Activated CD8-positive, alpha-beta memory T cell treated with anti-CD3 and anti-CD28 coated beads, Interleukin-2, amount 10 ng/mL, durations not matched to agents 7 days and 5 days (primary cell): ENCODE measurements at places on chromosomes 3 and 15. TPM values are rescaled to one million over a fixed set of nuclear protein-coding genes. Genes with fewer than 3 reads are reported as not detected.

CCR4 gene
- 42.1 TPM for total RNA-seq

EPM2AIP1 gene
- 36.3 TPM for total RNA-seq

FBXW12 gene
- not detected for total RNA-seq

ACVR2B gene
- 6.4 TPM for total RNA-seq

DNA sequence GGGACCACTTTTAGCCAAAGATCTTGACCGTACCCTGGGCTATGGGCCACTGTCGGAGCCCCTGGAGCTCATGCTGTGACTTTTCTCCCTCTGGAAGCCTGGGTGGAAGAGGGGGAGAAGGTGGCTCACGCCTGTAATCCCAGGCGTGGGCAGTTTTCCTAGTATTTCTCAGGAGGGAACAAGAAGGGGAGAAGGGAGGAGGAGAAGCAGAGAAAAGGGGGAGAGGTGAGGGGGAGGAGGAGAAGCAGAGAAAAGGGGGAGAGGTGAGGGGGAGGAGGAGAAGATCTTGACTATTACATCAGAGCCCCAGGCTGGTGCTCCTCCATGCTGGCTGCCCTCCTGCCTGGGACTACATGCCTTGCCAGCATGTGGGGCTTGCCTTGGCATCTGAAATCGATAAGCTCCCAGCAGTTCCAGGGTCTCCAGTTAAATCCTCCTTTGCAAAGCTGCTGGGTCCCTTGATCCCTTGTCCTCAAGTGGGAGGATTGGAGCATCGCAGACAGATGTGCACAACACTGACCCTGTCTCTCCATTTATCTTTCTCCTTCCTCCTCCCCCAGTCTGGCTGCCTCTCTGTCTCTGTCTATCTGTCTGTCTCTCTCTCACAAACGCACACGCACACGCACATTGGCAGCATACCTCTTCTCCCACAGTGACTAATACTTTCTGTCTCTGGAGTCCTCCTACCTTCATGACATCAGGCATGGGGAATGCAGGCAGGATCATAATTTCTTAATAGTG, 41.6 kb downstream of the MRAS start:
- DNase-seq: no peak

DNA sequence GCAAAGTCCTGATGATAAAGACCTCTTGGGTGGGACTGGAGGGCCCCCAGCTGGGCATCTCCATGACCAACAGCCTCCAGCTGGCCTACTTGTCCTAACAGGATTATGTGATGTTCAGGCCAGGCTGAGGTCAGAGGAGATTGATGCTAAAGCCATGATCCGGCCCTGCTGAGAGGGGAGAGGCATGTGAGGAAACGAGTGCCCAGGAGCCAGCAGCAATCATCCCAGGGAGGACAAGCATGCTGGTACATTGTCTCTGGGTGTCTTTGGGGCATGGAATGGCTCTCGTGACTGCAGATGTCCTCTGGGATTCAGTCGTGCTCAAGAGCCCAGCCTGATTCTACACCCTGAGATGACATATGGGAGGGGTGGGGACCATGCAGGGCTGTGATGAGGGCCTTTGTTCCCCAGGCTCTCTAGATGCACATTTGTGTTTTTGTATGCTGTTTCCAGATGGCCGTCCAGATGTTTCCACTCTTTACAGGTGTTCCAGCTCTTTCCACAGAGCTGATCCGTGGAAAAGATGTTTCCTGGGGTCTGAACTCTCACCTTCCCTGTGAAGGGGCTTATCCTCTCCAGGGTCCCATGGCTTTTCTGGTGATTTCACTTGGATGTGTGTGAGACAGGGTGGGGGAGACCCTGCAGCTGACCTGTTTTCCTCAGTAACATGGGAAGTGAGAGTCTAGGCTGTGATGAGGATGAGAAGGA, 20.2 kb downstream of the SLC24A1 start:
- DNase-seq: no peak

- DNase-seq: no peak
Observed at GRCh38 chr3:37024092-37024491, 30.8 kb downstream of the MLH1 start.

- DNase-seq: no peak
Observed at GRCh38 chr15:82681371-82681770, 28.3 kb downstream of the AP3B2 start.

DNA sequence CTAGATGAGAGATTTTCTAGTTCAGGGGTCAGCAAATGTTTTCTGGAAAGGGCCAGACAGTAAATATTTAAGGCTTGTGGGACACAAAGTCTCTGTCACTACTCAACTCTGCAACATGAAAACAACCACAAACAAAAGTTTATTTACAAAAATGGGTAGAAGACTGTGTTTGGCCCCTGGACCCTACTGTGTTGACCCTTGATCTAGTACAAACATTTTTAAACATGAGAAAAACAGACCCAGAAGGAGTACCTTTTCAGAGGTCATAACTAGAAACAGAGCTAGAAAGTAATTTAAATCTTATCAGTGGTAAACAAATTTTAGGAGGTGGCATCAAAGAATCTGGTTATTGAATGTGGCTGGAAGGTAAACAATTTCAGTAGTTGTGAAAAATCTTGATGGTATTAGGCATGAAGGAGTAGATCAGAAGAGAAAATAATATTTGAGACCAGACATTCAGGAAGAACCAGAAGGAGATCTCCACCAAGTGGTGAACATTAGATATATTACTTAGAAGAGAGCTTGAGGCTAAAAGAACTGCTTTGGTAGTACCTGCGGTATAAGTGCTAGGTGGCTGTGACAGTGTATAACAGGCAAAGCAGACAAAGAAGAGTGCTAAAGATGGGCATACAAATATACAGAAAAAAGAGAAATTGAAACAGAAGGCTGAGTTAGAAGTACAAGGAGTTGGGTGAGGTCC, 101.7 kb downstream of the NR1I2 start:
- DNase-seq: no peak

DNA sequence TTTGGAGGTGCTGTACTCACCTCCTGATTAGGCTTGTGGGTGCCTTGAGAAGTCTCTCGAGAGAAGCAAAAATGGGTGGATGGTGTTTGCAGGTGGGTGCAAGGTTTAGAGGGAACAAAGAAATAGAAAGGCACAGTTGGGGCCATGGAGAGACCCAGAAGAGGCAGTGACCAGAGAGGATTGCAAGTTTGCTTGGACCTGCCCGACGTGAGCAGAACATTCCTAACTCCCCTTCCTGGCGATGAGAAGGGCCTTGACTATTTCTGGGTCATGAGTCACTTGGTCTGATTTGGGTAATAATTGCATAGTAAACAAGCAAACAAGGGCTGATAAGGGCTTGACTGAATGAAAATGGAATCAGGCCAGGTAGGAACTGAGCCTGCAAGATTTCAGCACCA, 7.0 kb upstream of the CTSH start:
- no peak for DNase-seq

- DNase-seq: no peak
Observed at GRCh38 chr3:142243134-142243533, 17.7 kb upstream of the GK5 start.

GRCh38 chr3:184737641-184738505, 26.0 kb upstream of the MAGEF1 start:
- DNase-seq: no peak

DNA sequence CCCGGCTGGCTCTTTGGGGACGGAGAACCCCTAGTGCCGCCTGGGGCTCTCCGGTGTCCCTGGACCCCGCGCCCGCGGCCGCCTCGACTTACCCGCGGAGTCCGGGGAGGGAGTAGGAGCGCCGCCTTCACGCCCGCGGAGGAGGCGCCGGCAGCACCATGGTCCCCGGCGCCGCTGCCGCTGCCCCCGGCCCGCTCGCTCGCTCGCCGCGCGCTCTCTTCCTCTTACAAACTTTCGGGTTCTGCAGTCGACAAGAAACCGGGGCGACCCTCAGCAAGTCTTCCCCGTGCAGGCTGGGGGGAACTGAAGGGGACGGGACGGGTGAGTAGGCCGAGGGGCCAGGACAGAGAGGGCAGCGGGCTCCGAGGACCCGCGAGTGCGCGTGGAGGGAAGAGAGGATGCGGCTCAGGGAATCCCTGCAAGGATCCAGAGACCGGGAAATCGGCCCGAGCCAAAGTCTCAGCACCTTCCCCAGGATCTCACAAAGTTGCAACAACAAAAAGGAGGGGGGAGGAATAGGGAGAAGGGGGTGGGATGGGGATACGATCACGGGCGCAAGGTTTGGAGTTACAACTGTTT, 2.0 kb downstream of the FOXP1 start:
- peak; percentile 44 for DNase-seq

GRCh38 chr15:32879980-32880379, 162.2 kb downstream of the GREM1 start:
- DNase-seq: no peak

- DNase-seq: no peak
Observed at GRCh38 chr3:55721716-55722484, 234.8 kb upstream of the WNT5A start.

DNA sequence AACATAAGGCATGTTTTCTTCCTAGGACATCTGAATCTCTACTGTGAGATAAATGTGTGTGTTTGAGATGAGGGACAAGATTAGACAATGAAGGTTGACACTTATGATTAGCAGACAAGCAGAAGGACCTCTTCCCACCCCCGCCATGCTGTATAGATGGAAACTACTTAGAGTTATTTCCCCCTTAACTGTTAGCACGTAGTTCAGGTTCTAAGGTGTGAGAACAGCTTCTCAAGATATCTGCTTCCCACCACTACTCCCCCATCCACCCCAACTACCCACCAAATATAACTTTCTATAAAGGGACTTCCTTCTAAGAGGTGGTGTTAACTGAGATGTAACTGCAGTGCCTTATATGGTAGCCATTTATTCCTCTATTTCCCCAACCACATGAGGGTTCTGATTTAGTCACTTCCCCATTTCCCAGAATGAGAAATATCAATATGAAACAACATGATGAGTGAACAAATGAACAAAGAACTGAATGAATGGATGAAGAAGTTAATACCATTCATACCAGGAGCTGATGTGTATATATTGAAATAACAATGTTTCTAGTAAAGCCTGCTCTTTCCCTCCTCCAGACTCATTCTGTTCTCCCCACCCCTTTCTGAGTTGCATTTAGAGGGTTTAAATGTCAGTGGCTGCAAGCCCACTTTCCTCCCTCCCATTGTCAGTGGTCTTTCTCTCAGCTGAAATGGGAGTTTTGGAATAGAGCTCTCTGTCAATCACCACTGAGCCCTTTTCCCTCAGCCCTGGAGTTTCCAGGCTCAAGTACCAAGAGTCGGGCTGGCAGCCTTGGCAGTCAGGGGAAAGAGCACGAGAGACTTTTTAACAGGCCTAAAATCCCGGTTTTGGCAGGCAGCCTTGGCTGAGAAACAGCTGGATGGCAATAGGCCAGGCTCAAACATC, 7.7 kb upstream of the RFTN1 start:
- DNase-seq: no peak

DNA sequence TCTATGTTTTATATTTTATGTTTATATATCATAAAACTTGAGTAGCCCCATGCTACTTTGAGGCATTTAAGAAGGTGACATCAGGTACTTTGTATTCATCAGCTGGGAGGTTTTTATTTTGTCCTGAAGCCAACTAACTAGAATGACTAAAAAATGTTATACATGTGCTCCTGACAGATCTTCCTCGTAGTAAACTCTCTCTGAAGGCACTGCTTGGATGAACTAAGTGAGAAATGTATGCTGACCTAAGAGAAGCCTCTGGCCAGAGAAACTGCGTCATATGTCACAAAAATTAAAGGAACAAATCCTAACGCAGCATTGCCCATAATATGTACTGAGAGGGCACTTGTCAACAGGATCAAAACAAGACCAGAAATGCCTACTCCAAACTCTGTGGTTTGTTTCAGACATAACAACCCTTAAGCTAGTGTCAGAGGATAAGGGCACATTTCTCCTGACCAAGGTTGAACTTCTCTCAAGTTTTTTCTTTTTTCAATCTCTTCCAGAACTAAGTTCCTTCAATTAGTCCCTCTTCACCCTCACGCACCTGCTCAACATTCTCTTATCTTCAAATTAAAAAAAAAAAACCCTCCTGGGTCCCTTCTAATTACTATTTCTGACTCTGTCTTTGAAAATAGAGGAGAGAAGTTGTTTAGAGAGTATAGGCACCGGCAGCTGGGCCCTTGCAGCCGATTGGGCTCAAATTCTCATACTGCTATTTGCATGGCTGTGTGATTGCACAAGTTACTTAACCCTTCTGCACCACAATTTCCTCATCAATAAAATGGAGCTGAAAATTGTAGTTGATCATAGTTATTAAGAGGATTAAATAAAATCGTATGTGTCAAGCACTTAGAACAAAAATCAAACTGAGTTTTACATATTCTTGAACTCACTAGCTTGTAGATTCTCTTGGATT, 159.0 kb downstream of the FRMD5 start:
- no peak for DNase-seq

DNA sequence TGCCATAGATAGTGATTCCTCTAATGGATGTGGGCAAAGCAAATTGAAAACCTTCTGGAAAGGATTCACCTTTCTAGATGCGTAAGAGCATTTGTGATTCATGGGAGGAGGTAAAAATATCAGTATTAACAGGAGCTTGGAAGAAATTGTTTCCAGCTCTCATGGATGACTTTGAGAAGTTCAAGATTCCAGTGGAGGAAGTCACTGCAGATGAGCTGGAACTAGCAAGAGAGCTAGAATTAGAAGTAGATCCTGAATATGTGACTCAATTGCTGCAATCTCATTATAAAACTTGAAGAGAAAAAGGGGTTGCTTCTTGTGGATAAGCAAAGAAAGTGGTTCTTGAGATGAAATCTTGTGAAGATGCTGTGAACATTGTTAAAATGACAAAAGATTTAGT, 88.0 kb upstream of the ACKR4 start:
- no peak for DNase-seq

GRCh38 chr3:107117922-107118536, 259.2 kb upstream of the CCDC54 start:
- DNase-seq: no peak

DNA sequence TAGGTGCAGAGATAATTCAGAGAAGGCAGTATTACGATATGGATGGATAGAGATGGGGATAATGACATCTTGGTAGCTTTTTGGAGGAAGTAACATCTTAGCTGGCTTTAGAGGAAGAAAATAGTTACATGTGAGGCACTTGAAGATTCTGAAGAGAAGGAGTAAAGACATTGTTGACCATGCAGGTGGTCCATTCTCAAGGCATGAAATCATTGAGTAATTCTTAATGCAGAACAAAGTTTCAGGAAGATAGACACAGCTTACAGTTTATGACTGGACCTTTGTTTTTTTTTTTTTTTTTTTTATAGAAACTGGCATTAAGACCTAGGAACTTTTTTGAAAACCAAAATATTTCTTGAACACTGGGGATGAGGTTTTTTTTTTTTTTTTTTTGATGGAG, 28.2 kb downstream of the MBNL1 start:
- DNase-seq: no peak

DNA sequence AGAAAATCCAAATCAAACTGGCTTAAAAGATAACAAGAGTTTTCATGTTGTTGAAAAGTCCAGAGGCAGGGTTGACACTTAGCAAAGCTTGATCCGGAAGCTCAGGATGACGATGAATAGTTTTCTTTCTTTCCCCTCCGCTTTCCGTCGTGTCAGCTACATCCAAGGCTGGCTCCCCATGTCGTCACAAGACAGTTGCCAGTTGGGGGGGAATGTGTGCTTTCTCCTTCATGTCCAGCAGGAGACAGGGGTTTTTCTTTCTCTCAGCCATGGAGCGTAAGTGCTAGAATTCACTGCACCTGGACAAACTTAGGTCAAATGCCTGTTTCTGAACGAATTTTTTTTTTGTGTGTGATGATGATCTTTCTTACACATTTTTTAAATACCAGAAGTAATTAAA, 273.8 kb upstream of the RGMA start:
- no peak for DNase-seq
